ENCODE measurements at places on chromosomes 4 and X. TPM values are rescaled to one million over a fixed set of nuclear protein-coding genes. Genes with fewer than 3 reads are reported as not detected.

RAP2C gene
- total RNA-seq: 25.0 TPM

AADAT gene
- total RNA-seq: 12.3 TPM

ADGRG4 gene
- not detected for total RNA-seq

TENM3 gene
- total RNA-seq: 59.7 TPM

GRCh38 chrX:130916636-130917422 is 13.8 kb upstream of the ENOX2 start:
- peak; percentile 22 for DNase-seq

DNA sequence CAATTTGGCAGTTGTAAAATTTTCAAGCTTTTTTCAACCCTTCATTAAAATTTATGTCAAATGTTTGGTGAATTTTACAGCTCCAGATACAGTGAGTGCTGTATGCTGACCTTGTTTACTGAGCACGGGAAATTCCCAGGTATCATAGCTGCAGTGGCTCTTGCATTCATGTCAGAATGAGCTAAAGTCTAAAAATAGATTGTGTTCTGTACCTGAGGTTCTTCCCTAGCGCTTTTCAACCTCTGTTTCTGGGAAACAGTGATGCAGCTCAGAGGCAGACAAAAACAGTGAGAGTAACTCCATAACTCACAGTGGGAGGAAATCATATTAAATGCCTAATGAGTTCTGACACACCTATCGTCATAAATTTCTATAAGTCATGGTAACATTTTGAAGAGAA is 393.8 kb upstream of the GNPDA2 start:
- no peak for DNase-seq

DNA sequence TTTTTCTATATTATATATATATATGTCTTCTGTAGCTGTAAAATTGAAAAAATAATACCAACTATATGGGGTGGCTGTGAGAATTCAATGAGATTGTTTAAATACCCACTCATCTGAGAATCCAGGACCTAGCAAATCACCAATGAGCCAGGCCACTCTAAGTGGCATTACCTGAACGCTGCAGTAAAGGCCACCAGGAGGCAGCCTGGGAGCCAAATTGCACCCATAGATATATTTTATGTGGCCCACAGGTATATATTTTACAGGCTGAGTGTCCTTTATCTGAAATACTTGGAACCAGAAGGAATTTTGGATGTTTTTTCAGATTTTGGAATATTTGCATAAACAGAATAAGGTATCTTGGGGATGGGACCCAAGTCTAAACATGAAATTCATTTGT is 58.2 kb upstream of the C4orf50 start:
- DNase-seq: peak; percentile 43

DNA sequence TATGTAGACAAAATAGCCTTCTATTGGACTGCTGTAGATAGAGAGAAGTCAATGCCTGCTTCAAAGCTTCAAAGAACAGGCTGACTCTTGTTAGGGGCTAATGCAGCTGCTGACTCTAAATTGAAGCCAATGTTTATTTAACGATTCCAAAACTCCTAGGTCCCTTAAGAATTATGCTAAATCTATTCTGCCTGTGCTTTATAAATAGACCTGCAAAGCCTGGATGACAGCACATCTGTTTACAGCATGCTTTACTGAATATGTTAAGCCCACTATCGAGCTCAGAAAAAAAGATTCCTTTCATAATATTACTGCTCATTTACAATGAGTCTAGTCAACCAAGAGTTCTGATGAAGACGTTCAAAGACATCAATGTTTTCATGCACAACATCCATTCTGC is 54.8 kb upstream of the RBMXL3 start:
- DNase-seq: no peak

- no peak for DNase-seq
Observed at GRCh38 chr4:31474221-31474620, 754.1 kb downstream of the PCDH7 start.

- no peak for DNase-seq
Observed at GRCh38 chr4:43224559-43224958, 332.0 kb downstream of the GRXCR1 start.

GRCh38 chr4:72112514-72113156 is 80.8 kb downstream of the NPFFR2 start:
- DNase-seq: no peak

DNA sequence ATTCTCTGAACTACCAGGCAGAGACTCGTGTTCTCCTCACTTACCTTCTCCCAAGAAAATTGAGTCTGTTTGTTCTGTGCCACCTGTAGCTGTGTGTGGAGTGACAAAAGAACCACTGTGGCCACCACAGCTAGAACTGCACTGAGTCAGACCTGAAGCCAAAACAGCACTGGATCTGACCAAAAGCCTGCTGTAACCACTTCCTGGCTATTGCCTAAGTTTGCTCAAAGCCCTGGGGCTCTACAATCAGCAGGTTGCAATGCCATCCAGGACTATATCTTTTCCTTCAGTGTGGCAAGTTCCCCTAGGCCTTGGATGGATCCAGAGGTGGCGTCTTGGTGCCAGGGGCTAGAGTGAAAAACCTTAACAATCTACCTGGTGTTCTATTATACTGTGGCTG is 449.1 kb downstream of the FAM133A start:
- DNase-seq: no peak

- DNase-seq: no peak
Observed at GRCh38 chr4:159280442-159281172, 177.7 kb downstream of the RAPGEF2 start.

- no peak for DNase-seq
Observed at GRCh38 chr4:158080354-158080753, 92.5 kb downstream of the GASK1B start.

GRCh38 chrX:72043636-72044035 is 88.1 kb downstream of the RTL5 start:
- DNase-seq: no peak

DNA sequence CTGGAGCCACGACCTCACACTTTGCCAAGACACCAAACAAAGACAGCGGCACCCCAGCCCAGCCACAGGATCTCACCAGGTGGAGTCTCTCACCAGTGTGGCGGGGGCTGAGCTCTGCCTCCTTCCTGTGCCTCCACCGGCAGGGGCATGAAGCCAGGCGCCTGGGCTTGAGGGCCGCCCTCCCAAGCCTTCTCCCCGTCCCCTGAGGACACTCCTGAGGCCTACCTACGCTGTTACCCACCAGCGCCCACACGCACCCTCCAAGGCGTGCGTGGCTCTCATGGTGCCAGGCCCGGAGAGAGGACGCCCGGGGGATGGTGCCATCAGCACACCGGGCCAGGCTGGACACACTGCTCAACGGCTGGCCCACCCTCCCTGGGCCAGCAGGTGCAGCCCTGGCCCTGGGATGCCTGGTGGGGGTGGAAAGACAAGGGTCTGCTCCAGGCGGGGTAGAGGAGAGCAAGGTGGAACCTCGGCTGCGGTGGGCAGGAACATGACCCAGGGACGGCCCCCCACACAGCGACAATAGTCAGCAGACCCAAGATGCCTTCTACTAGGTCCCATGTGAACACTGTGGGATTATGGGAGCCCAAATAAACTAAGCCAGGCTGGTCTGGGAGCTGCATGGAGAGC is 22.1 kb downstream of the NELFA start:
- DNase-seq: no peak

- DNase-seq: no peak
Observed at GRCh38 chrX:136067097-136067496, 80.2 kb upstream of the FHL1 start.

DNA sequence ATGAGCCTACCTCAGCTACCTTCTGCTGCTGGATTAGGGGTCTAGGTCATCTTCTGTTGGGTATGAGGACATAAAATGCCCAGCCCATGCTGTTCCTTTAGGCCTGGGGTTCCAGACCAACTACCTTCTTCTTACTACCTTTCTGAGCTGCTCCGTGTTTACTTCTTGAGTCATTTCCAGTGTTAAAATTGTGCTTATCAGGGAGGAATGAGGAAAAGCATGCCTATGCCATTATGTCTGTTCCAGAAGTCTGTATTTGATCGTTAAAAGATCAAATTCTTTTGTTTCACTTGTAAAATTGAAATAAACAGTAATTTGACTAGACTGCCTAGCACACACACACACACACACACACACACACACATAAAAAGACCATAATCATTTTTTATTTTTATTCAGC is 1912.7 kb upstream of the TENM3 start:
- no peak for DNase-seq
